Islet precursor cell (in vitro differentiated cells): ENCODE measurements at places on chromosomes 13 and 19.

GRCh38 chr13:28530729-28531076, 35.8 kb upstream of the FLT1 start:
- no peak for DNase-seq

GRCh38 chr19:48480558-48481500, 11.7 kb downstream of the CYTH2 start:
- no peak for DNase-seq

GRCh38 chr13:43991773-43992201, 112.1 kb downstream of the LACC1 start:
- DNase-seq = peak; percentile 49

GRCh38 chr13:99993660-99994637, 12.4 kb downstream of the ZIC2 start:
- no peak for DNase-seq

DNA sequence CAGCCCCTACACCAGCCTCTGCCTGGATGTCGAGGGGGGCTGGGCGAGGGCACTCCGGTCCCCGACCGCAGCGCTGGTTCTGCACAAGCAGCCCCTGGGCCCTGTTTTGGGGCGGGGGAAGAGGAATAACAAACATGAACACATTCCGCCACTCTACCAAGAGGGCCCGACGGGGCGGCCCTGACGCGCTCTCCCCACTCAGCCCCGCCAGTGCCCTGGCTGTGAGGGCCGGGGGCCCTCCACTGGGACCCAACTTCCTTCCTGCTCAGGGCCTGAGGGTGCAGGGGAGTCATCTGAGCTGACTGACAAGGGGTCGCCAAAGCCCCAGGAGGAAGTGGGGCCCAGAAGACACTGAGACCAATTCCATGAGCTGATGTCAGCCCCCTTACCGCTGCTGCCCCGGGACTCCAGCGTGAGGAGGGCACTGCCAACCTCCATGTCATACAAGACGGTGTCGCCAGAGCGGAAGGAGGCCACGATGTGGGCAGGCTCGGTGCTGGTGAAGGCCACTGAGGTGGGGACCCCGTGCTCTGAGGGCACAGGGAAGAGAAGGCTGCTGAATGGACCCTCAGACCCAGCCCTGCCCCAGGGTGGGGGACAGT, 5.6 kb upstream of the PRKD2 start:
- DNase-seq = no peak

DNA sequence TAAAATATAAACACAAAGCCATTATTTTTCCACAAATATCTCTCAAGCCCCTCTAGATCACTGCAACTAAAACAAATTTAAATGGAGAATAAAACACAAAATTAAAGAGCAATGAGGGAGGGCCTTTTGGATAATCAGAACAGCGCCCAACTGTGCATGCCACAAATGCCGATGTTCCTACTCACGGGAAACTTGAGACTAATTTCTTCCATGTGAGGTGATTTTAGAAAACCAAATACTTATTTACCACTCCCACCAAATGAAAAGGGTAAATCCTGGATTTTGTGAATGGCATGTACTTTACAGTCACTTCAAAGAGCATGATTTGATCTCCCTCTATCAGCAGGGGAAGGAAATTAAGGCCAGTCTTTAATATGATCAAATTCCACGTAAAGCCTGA, 74.8 kb downstream of the SLC7A1 start:
- no peak for DNase-seq

DNA sequence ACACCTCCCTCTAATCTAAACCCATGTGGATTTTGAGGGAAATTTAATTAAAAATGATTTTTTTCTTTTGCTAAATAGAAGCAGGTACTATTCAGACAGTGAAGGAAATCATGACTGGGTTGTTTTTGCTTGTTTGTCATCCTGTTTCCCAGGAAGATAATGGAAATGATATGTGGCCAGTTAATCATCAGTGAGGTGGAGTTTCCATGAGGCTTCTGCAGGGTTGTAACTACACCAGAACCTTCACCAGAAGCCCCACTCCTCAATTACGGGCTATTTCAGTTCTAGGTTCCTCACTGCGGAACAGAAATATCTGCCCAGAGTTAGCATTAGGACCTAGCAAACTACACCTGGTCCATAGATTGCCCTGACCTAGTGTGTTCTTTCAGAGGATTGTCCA, 394.0 kb downstream of the DLEU7 start:
- no peak for DNase-seq

DNA sequence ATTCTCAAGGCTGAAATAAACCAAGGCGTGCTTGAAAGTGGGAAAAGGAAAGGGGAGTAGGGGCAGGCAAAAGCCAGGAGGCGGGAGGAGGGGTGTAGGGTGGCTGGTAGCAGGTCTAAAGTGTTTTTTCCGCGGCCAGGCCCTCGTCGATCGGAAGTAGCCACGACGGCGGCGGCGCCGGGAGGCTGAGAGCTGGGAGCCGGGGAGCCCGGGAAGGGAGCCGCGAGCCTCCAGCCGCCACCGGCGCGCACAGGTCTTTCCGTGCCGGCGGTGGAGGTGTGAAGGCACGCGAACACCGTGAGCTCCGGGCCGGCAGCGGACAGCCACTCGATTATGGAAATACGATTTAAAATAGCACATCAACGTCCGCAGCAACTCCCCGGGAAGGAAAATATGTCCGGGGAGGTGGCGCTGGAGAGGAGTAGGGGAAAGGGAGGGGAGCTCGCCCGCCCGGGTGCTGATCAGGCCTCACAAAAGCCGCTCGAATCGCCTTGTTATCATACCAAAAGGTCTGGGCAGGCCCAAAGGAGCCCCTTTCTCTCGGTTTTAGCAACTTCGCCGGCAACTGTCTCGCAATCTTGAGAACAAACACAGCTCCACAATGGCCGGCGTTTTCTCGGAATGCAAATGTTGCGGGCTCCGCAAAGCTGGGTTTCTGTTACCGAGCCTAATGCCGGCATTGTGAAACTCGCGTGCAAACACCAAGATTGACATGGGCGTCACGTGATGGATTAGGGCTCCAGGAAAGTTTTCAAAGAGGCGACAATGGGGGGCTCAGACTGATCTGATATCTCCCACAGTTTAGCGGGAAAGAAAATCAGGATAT, 2.9 kb upstream of the PCDH8 start:
- peak; percentile 77 for DNase-seq

- DNase-seq = no peak
These were observed 18.6 kb upstream of the EHD2 start for GRCh38 chr19:47694466-47695273.

DNA sequence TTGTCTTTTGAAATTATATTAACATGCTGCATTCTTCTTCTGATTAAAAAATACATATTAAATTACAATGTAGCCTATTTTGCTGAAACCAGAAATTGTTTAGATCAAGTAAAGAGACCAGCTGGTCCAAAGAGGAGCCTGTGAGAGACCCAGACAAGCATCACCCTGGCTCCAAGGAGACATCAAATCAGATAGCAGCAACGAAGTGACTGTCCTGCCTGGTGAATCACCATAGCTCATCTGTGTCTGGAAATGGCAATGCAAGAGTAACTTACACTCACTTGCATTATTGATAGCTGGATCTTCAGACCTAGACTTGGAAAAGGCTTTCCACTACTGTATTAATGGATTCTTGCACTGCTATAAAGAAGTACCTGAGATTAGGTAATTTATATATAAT, 169.1 kb downstream of the KCTD12 start:
- peak; percentile 84 for DNase-seq

DNA sequence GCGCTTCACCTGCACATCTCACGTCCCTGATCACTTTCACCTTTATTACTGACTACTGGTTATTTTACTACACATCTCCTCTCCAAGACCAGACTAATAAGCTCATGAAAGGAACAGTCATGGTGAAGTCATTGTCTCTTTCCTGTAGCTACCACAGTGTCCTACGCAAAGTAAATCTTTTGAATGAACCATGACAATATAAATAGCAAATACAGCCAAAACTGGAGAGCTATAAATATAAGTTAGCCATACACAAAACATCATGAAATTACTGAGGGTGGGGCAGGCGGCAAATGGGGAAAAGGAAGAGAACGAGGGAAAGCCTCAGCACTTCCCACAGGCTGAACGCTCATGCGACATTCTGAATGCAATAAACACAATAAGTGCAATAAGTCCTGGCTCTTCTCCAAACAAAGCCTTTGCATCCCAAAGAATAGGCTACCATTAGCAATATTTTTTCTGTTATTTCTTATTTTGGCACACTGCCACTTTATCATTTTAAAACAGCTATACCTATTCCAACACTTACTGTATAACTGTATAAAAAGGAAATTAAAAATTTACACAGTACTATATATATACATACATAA, 62.5 kb downstream of the TUBGCP3 start:
- DNase-seq = no peak

DNA sequence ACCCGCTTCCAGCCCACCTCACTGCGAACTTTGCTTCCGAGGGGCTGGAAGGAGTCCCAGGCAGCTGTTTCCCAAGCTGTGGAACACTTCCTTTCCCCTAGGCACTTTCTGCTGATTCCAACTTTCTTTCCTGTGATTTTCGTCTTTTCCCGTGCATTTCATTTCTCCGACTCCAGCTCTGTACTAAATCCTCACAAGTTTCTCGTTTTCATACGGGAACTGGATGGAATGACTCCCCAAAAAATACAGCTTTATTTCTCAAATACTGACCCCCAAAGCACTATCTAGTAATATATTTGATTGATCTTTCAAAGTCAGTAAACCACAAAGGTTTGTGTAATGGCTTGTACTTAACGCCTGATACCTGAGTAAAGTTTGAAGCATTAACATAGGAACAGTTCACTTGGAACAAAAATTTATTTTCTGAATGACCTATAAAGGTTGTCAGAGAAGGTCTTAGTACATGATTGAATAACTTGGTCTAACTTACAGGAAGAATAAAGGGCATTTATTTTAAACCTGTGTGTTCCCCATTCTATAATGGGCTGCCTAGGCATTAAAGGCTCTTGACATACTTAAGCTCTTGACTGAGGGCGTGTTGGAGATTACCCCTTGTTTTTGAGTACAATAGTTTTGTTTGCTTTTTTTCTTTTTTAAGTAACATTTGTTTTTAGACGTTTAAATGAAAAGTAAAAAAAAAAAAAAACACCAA, 1.3 kb upstream of the PCDH9 start:
- DNase-seq = no peak

DNA sequence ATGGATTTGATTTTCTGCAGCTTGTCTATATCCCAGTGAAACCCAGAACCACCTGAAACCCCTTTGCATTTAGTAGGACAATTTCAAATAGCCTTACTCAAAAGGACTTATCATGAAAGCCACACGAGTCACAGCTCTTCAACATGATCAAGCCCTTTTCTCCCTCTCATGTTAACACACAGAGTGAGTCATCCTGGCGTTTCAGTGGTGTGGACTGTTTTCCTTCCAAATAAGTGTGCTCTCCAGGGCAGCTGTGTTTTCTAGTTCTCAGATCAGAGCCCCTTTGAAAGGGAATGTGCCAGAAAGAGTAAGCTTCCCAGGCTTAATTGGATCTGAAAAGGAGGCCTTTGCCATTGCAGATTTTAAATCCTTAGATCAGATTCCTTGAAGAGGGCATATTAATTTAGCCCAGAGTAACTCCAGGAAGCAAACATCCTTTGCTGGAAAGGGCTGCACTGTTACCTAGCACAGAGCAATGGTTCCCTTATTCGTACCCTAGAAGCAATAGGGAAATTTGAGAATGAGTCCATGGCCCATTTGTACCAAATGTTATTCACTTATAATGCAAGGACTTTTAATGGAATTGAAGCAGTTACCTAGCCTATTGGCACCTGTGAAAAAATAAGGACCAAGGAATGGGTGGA, 51.3 kb downstream of the ERICH6B start:
- peak; percentile 67 for DNase-seq

DNA sequence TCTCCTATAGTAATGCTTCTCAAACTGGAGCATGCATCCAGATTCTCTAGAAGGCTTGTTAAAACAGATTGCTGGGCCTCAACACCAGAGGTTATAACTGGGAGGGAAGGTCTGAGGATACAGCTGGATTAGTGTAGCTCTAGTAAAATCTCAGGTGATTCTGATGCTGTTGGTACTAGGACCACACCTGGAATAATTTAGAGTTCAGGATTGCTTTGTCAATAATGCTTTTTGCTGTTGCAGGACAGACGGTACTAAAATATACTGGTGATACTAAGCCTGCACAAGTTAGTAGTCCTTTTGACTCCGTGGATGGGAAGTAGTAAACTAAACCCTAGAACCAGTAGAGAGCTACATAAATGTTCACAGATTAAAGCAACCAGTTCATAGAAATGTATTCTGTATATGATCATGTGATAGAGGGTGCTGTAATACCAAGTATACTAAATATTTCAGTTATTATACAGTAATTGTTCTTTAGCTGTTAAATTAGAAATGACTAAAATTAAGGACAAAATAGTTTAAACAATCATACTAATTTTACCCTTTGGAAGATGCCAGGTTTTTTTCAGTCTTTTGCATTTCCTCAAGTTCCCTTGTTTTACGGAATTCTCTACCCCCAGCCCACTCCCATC, 258.2 kb upstream of the STARD13 start:
- no peak for DNase-seq

- no peak for DNase-seq
These were observed 207.0 kb downstream of the NALCN start for GRCh38 chr13:101209206-101209893.

DNA sequence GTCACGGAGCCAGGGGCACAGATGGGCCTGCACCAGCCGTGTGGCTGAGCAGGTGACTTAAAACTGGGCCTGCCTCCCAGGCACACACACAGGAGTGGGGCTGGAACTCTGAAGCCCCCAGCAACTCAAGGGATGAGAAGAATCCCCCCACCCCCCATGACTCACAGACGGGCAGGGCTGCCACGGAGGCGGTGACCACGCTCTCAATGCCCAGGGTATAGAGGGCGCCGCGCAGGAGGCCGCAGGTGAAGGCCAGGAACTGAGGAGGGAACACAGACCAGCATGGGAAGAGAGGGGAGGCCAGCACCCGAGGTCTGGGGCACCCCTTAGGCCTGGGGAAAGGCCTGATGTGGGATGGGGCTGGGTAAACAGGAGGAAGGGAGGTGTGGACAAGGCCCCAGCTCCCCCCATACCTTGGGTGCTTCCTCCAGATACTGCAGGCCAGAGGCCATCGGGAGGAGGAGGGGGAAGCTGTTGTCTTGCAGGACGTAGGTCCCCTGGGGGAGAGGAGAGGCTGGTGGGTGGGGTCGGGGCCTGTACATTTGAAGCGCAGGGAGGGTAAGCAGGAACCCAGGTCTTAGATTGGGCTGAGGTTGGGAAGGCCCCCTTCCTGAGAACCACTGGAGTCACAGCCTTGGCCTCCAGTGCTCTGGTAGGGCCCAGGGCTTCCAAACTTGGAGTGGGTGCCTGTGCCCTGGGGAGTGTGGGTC, 3.1 kb upstream of the NKPD1 start:
- no peak for DNase-seq

DNA sequence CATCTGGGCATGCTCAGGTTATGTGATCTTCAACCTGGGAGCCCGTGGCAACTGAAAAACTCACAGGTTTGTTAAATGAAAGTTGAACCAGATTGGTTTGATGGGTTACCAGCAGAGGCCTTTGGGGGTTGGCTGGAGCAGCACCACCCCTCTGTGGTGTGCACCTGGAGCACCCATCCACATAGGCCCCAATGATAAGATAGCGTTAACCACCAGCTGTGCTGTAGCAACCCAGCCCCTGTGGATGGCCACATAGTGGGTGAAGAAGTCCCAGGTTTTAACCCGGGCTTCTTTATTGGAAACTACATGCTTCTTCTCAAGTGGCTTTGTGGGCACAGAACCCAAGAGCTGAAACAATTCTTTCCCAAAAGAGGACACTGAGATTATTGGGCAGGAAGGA, 22.6 kb upstream of the MTIF3 start:
- no peak for DNase-seq

- no peak for DNase-seq
These were observed 171.6 kb downstream of the MTUS2 start for GRCh38 chr13:28991764-28992163.
